HFF-Myc (cell line): ENCODE measurements at places on chromosomes 13 and 19.

DNA sequence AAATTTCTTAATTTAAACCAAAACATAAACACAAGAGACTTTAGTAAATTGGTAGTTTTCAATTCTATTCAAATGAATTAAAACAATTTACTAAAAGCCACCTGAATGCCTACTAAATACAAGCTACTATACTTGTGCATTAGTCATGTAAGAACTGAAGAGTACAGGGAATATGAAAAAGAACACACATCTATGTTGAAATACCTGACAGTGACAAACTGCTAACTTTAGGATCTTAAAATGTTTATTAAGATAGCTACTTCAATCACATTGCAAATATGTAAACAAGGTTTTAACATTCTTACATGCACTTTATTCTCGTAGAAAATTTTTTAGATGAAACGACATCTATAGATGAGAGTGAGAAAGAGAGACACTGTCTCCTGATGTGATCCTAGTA is 4.1 kb downstream of the SPRYD7 start:
- no peak for DNase-seq

GRCh38 chr13:27211771-27212364 is 39.5 kb upstream of the RPL21 start:
- DNase-seq, result no peak

GRCh38 chr19:44620667-44621066 is 7.3 kb downstream of the IGSF23 start:
- no peak for DNase-seq

DNA sequence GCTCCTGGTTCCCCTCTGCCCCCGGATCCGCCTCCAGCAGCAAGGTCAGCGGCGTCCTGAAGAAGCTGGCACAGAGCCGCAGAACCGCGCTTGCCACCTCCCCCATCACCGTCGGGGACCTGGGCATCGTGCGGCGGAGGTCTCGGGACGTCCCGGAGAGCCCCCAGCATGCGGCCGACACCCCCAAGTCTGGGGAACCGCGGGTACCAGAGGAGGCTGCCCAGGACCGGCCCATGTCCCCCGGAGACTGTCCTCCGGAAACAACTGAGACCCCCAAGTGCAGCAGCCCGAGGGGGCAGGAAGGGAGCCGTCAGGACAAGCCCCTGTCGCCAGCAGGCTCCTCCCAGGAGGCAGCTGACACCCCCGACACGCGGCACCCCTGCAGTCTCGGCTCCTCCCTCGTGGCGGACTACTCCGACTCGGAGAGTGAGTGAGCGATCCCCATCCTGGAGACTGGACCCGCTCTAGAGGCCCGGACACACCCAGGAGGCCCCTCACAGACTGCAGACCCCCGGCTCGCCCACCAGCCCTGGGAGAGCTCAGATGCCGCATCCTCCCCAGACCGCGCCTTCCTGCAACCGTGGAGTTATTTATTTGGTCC is 1.6 kb upstream of the MRI1 start:
- no peak for DNase-seq

GRCh38 chr13:53068585-53069520 is 40.2 kb downstream of the OLFM4 start:
- no peak for DNase-seq

- no peak for DNase-seq
Measured at GRCh38 chr13:66405908-66406802, 824.0 kb downstream of the PCDH9 start.

DNA sequence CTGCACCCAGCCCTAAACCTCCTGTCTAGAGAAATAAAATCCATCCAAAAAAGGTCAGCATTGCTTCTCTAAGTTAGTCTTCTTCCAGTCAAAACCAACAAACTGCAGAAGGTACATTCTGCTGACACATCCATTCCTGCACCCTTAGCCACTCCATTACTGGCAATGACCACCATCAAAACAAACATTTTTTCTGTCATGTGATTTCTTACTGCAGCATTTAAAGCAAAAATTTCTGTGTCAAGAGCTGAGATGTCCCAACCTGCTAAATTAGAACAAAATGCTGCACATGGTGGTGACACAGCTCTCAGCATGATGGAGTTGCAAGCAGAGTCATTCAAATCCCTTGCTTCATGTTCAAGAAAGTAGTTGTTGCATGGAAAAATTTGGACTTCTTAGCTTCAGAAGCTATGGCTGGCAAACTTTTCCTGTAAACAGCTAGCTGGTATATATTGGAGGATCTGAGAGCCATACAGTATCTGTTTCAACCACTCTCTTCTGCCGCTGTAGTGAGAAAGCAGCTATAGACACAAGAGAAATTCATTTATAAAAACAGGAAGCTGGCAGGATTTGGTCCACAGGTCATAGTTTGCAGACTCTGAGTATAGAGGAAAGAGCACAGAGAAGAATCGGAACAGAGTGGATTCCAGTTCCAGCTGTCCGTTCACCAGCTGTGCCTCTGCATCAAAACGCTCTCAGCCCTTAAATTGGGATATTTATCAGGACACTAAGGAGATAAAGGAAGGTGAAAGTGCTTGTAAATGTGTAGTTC is 17.4 kb downstream of the RUBCNL start:
- no peak for DNase-seq

DNA sequence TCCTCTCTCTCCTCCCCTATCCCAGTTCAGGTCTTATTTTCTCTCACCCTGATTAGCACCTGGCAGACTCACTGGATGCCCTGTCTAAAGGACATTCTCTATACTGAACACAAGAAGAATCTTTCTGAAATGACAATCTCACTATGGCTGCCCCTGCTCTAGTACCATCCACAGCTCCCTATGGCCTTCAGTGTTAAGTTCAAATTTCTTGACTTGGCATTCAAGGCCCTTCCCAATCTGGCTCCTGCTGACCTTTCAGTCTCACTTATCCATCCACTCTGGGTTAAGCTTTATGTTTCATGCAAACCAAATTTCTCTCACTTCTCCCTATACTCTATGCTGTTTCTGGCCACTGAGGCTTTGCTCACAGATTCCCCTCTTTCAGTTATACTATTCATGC is 34.2 kb downstream of the MBD3L1 start:
- no peak for DNase-seq

DNA sequence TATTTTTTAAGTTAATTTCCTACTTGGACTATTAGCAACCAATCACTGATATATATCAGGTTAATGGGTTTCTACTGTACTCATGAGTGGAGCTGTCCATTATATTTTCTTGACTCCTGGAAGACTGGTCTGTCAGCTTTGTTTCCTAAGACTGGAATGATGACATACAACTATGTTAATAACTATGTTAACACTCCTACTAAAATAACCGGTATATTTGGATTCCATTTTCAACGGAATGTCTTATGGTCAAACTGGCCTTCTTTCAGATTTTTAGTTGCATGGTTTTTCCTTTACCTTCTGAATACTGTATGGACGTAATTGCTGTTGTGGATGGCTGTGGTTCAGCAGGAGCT is 45.8 kb upstream of the GPI start:
- no peak for DNase-seq

- no peak for DNase-seq
Measured at GRCh38 chr19:36139120-36139472, 770 bp upstream of the CAPNS1 start.

DNA sequence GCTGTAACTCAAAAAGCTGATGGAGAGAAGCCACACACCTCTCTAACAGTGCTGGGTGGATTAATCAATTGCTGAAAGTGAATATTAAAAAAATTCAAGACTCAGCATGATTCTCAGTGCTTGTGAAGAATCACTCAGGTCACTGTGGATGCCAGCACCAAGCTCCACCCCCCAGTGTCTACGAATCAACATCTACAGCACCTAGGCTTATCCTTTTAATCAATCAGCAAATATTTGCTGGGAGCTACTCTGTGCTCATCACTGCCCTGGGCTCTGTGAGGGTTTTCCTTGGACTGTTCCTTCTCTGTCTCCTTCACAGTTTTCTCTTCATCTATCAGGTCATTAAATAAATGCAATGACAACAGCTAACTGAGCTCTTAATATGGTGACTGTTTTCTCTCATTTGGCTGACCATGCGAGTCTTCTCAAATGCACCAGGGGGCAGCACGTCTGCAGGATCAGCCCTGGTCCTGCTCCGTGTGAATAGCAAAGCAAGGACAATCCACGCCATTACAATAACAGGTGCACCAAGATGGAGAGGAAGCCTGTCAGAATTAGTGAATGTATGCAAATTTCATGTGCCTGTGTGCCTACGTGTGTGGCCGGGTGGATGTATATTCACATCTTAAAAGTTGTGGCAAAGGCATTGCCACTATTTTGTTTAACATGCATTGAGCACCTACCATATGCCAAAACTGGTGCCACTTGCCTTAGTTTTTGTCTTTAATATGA is 14.6 kb upstream of the C13orf42 start:
- no peak for DNase-seq

DNA sequence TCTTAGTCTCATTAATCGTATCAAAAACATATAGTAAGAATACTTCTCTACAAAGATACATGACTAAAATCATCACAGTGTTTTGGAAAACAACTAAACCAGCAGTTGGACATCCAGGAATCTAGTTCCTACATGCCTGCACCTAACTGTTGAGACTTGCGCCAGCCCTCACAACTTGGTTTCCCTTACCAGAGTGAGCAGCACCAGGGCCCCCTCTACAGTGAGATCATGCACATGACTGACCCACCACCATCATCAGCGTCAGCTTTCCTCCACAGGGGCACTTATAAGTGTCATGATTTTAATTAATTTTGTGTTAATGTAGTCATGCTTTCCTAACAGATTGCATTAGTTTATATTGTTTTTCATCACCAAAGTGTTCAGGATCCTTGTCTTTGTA is 1322.0 kb downstream of the EFNB2 start:
- no peak for DNase-seq

- no peak for DNase-seq
Measured at GRCh38 chr19:55345818-55346724, 6.4 kb downstream of the KMT5C start.

- DNase-seq, result no peak
Measured at GRCh38 chr13:105097521-105097920, 1437.9 kb downstream of the EFNB2 start.

DNA sequence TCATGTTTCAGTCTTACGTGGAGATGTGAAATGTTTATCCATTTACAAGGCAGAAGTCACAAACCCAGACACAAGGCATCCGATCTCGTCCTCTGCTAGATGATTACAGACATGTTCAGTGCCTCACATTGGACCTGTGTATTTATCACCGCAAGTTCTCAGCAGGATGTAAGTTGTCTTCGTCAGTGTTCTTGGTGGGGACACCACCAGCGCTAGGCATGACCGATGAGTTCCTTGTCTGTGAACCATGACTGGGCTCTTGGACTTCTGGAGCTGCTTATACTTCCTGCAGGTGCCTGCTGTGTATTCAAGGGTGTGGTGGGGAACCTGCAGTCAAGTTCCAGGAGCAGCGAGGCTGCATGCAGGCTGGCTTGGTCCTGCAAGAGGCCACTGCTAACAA is 105.4 kb downstream of the URI1 start:
- no peak for DNase-seq

DNA sequence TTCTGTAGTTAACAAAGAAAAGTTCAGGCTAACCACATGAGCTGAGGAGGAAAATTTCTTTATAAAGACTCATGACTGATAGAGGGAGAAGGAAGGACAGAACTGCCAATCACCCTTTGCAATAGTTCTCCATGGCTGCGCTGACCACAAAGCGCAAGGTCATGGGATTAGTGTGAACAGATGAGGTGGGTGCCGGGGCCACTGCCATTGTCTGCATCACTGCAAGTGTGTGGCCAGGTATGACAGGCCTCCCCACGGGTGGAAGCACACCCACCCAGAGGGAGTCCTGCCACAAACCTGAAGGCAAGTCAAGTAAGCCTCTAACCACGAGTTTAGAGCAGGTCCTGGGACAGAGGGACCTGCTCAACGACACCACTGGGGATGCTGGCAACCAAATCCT is 128.1 kb downstream of the TUBA3C start:
- no peak for DNase-seq

- no peak for DNase-seq
Measured at GRCh38 chr19:45265375-45265774, 14.3 kb downstream of the MARK4 start.

- DNase-seq, result no peak
Measured at GRCh38 chr19:11025445-11025844, 63.8 kb upstream of the LDLR start.

DNA sequence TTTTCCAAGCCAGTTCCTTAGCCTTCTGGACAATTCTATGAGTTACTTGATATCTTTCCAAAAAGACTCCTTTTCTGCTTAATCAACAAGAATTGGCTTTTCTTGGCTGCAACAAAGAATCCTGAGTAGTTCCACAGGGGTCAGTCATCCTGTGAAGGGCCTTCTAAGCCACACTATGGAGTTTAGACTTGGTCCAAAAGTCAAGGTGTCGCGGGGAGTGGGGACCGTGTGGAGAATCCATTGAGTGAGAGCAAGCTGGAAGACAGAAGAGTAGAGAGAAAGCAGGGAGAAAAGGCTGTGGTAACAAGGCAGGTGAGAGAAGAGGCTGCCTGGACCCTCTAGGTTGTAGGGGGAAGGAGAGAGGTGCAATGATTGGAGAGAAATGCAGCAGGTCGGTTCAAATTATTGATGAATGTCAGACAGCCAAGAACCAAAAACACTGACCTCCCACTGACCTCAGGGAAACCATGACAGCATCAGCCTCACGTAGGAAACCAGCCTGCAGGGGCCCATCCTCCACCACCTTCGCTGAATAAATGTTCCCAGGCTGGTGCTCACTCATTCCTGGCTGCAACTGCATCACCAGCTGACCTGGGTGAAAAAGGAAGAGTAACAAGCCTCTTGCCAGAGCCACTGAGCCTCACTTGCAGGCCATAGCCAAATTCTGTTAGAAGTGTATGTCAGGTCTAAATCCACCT is 7.1 kb upstream of the IFT88 start:
- DNase-seq, result no peak

DNA sequence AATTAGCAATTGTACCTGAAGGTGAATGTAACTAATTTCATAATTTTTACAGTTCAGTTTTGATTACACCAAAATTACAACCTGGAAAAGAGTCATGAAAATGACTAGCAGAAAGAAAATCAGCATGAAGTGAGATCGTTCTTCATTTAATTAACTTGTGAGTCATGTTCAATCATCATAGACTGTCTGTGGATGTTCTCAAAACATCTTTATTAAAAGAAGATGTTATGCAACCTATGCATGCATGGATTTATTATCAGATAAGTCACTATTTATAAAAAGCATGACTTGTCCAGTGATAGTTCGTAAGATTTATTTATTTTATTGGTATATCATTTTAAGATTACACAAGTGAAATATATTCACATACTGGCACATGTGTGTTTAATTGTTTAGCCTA is 245.9 kb downstream of the ITGBL1 start:
- DNase-seq, result no peak

GRCh38 chr13:48411841-48412531 is 927 bp downstream of the LPAR6 start:
- no peak for DNase-seq

GRCh38 chr13:85717921-85718320 is 81.3 kb downstream of the SLITRK6 start:
- DNase-seq, result no peak

- no peak for DNase-seq
Measured at GRCh38 chr13:112713517-112714253, 23.8 kb downstream of the ATP11A start.

GRCh38 chr19:22708983-22709382 is 74.9 kb downstream of the ZNF492 start:
- no peak for DNase-seq

GRCh38 chr19:757811-758668 is 7.1 kb downstream of the MISP start:
- no peak for DNase-seq

- DNase-seq, result no peak
Measured at GRCh38 chr13:31385540-31385939, 185.8 kb downstream of the B3GLCT start.
